Activated T-cell treated with anti-CD3 and anti-CD28 coated beads, Interleukin-2, amount 50 U/mL, for 24 hours (primary cell): ENCODE measurements at places on chromosomes 6 and 20.

DNA sequence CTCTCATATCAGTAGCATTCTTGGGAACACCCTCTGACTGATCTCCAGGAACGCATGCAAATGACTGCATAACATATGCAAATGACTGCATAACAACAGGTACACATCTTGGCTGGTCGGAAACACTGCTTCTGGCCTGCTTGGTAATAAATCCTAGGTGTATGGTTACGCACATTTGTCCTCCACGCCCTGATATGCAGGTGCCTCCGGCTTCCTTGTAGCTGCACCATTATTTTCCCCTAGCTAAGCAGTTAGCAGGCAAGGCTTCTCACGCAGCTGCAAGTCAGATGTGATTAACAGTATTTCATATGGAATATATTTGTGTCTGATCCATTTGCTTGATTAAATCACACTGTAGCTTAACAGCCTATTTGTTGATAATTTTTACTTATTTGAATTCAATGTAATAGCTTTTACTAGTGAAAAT lies 5.9 kb downstream of the RPS6KA2 start:
- no peak for DNase-seq

GRCh38 chr6:12173181-12173580 lies 117.0 kb upstream of the EDN1 start:
- no peak for DNase-seq

DNA sequence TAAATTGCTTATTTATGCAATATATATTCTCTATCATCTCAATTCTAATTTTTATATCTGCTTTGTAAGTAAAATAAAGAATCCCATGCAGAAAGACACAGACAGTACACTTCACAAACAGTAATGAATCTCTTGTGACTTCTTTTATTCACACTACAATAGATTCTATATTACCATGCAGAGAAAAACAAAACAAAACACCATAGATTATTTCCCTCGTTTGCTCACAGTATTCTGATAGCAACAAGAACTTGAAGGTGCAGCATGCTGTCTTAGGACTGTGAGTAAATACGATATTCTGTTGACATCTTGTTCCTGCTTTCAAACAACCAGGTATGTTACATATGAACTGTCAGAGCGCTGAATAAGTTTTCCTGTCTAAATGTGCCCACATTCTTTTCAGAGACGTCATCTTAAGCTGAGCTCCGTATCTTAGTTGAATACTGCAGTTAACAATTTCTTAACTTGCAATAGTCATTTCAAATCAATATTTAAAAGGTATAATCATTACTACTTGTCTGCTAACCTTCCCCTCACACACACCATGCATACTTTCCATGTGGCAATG lies 140.1 kb downstream of the BTBD9 start:
- no peak for DNase-seq

DNA sequence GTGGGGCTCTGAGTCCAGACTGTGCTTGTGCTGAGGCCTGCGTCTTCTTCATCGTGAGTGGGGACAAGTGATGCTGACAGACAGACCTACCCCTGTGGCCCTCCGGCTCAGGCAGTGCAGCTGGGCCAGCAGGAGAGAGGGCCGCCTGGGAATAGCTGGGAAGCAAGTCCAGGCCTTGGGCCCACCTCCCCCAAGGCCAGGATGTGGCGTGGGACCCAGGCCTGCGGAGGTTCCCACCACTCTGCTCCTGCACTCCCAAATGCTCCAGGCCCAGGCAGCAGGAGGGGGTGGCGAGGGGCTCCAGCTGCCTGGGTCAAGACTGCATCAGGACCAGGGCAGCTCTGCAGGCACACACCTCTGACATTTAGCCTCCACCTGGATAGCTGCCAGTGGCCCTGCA lies 38.3 kb downstream of the DAAM2 start:
- no peak for DNase-seq

DNA sequence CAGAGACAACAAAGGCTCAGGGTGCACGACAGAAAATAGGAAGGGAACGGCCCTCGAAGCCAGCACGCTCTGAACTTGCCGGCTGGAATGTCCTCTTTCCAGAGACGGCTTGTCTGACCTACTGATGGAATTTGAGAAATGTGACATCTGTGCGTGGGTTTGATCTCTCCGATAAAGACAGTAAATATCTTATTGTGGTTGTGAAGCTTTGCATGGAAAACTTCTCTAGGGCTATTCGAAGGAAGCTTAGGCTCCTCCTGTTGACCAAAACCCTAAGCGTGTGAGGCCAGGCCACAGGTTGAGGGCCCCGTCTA lies 247.3 kb downstream of the ZNF217 start:
- DNase-seq: no peak

GRCh38 chr20:3135507-3136070 lies 24.1 kb downstream of the FASTKD5 start:
- DNase-seq: no peak

GRCh38 chr6:33989016-33989854 lies 156.7 kb downstream of the GRM4 start:
- DNase-seq: no peak

GRCh38 chr6:227812-228338 lies 64.4 kb upstream of the DUSP22 start:
- DNase-seq: peak; percentile 27

GRCh38 chr6:134657751-134658527 lies 292.0 kb downstream of the ALDH8A1 start:
- DNase-seq: no peak

DNA sequence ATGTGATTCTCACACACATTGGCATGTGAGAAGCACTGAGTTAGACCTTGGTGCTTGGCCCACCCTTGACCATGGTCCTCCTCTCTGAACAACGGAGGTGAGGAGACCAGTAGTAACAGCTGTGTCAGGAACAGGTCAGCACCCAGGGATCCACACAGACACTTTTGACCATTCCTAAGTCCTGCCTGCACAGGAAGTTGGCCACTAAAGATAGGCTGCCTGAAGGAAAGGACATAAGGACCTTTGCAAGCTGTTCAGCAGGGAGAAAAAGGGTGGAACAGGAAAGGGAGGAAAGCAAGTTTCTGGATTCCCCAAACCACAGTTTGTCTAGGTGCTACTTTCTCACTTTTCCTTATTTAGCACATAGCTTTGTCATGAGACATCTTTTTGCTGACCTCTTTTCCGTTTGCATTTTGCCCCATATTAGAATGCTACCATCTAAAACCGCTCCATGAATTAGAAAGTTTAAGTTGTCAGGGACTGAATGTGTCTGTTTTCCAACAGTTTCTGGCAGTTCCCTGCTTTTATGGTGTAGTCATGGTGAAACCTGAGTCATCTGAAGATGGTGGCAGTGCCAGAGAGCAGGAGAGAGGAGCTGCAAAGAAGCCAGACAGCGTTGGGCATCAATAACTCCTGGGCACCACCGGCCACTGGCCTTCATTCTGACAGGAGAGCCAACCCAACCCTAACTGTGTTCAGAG lies 1.1 kb upstream of the CD109 start:
- DNase-seq: peak; percentile 57

DNA sequence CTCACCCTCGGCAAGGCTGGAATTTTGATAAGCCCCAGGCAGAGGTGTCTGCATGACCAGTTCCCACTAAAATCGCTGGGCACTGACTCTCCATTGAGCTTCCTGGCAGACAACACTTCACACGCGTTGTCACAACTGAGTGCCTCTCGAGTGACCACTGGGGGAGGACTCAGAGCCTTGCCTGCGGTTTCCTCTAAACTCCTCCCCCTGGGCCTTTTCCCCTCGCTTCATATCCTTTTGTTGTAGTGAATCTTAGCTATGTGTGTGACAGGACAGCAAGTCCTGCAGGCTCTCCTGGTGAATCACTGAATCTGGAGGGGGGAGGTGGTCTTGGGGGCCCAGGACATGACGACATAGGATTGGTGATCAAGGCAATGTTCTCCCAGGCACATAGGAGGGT lies 670.8 kb downstream of the PRKN start:
- no peak for DNase-seq

- peak; percentile 57 for DNase-seq
Measured at GRCh38 chr20:17504066-17504897, 26.9 kb downstream of the BFSP1 start.

DNA sequence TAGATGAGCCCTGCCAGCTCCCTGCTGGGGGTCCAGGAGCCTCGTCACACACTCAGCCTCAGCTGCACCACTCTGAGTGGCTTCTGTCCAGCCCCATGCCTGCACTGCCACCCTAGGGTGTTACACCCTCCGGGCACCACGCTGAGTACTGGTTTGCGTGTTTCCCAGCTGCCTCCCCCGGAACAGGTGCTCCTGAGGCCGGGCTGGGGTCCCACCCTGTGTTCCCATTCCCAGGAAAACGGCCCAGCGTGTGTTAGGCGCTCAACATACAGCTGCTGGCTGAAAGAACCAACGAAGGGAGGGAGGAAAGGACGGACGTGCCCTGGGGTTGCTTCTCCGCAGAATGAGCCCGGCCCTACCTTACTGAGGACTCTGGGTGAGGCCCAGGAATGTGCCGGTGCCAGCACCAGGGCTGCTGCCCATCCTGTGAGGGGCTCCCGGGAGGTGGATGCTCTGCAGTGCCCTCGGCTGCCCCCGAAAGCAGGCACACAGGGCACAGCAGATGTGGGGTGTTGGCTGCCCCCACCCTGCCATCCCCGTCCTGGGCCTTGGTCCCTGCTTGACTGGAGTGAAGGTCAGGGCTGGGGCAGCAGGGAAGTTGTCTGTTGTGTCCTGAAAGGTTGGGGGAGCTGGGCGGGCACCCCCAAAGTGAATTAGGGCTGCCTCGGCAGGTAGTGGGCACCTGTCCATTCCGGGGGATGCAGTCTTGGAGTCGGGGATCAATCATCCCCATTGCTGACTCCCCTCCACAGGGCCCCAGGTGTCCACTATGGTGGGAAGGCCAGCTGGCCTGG lies 16.3 kb downstream of the LAMA5 start:
- no peak for DNase-seq

- DNase-seq: no peak
Measured at GRCh38 chr20:25750220-25750764, 53.6 kb upstream of the ZNF337 start.

GRCh38 chr6:130164251-130164650 lies 58.5 kb downstream of the SAMD3 start:
- DNase-seq: no peak

DNA sequence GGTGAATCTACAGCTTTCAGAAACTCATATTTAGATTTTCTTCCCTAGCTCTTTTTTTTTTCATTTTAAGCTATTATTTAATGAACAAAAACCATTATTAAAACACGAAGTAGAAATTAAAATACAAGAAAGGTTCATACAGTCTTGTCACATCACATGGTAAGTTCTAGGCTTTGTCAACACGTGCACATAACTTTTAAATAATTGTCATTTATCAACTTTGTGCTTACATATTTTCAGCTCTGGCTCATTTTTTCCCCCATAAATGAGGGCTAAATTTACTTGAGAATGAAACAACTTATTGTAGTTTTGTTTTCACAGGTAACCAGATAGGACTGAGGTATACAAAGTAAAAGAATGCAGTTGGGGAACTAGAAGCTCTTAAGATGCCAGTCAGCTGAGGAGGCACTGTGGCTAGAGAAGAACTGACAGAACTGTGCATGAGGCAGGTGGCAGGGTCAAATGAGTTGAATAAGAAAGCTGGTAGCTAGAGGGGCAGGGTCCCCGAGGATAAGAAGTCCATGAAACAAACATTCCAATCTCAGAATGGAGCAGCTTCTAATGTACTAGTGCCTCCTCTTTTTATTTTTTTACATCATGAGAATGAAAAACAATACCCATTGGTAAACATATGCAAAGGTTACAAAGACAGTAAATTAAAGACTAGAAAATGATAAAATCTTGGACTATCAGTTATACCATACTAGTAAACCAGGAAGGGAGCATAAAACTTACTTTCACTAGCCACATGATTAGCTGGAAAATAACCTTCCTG lies 141.5 kb downstream of the MYB start:
- no peak for DNase-seq

DNA sequence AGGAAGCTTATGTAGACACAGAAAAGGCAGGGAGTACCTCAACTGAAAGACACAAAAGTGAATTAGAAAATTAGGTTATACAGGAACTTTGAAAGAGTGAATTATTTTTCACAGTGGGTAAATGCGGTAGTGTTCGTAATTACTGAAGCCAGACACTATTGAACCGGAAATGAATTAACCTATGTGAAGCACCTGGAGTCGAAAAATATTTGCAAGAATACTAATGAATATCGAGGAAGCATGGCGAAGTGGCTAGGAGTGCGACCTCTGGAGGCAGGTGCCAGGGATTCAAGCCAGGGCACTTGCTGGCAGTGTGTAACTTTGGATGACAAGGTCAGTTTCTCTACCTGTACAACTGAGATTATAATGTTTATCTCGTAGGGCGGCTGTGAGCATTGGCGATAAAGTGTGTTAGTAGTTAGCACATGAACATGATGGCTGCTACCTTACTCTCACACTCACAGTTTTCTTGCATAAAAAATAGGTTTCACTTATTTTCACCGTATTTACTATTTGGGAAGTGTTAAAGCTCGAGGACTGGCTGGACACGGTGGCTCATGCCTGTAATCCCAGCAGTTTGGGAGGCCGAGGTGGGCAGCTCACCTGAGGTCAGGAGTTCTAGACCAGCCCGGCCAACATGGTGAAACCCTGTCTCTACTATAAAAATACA lies 567 bp upstream of the SLC18B1 start:
- peak; percentile 79 for DNase-seq

GRCh38 chr6:145977881-145978280 lies 13.7 kb upstream of the SHPRH start:
- DNase-seq: no peak

- DNase-seq: no peak
Measured at GRCh38 chr6:26452631-26453235, 5.0 kb upstream of the BTN2A1 start.

DNA sequence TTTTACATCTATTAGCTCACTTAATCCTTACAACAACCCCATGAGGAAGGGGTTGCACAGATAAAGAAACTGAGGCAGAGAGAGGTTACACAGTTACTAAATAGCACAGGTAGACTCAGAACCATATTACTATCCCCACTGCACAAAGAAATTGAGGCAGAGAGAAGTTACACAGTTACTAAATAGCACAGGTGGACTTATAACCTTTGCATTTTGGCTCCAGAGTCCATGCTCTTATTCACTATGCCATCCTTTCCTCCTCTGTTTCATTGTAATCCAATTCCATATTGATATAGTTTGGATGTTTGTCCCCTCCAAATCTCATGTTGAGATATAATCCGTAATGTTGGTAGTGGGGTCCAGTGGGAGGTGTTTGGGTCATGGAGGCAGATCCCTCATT lies 3.5 kb downstream of the TDP2 start:
- no peak for DNase-seq

- DNase-seq: no peak
Measured at GRCh38 chr6:3766214-3766613, 14.7 kb upstream of the PXDC1 start.

DNA sequence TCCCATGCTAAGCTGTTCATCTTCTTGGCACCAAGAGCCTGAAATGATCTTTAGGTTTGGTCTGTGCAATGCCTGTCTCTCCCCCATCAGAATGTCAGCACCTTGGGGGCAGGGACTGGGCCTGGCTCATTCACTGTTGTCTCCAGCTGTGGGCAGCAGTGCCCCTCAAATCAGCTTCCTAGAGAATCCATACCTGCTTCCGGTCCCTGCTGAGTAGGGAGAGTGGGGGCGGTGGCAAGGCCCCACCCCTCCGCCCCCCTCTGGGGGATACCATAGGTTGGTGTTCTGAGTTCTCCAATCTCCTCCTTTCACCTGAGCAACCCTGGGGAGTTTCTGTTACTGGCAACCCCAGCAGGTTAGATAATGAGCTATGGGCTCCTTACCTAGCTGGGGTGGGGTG lies 19.2 kb upstream of the SPDEF start:
- DNase-seq: no peak
